ENCODE measurements at places on chromosomes 2 and 18. TPM values are rescaled to one million over a fixed set of nuclear protein-coding genes. Genes with fewer than 3 reads are reported as not detected.

The ANKRD30BL gene
- total RNA-seq = not detected

The ANKRD23 gene
- 0.72 TPM for total RNA-seq

The G6PC2 gene
- total RNA-seq = not detected

The UGT1A8 gene
- total RNA-seq = not detected

The NAT8 gene
- total RNA-seq = not detected

The CCDC85A gene
- total RNA-seq = 0.20 TPM

The TUBA3E gene
- 0.14 TPM for total RNA-seq

The ERCC3 gene
- total RNA-seq = 47.7 TPM

The UGT1A3 gene
- total RNA-seq = not detected

The SGPP2 gene
- 0.29 TPM for total RNA-seq

The ELOA2 gene
- total RNA-seq = not detected

The PCARE gene
- total RNA-seq = not detected

The CNDP1 gene
- total RNA-seq = not detected

The MC5R gene
- total RNA-seq = not detected

The GPR35 gene
- 0.97 TPM for total RNA-seq

The CCBE1 gene
- total RNA-seq = 10.4 TPM

The SFXN5 gene
- total RNA-seq = 14.7 TPM

The RAB6C gene
- total RNA-seq = not detected

The GKN1 gene
- 0.83 TPM for total RNA-seq

The MC2R gene
- not detected for total RNA-seq

The ABHD1 gene
- total RNA-seq = 1.2 TPM

The ORMDL1 gene
- 47.4 TPM for total RNA-seq

The ABCG8 gene
- total RNA-seq = not detected

The RAD51AP2 gene
- not detected for total RNA-seq

The RTP5 gene
- total RNA-seq = not detected

The SLC16A14 gene
- total RNA-seq = 1.0 TPM

The SERPINB10 gene
- not detected for total RNA-seq

The MOGAT1 gene
- total RNA-seq = not detected

The TSPYL6 gene
- total RNA-seq = not detected

The VSNL1 gene
- total RNA-seq = not detected

The MRPL19 gene
- total RNA-seq = 76.0 TPM

The LINC00305 gene
- total RNA-seq = not detected

The FSHR gene
- total RNA-seq = not detected

The ANKRD30B gene
- total RNA-seq = 0.02 TPM

The CDK5R2 gene
- 3.0 TPM for total RNA-seq

The CACNB4 gene
- 0.13 TPM for total RNA-seq

The PAX8 gene
- 0.80 TPM for total RNA-seq

The SKA1 gene
- 12.0 TPM for total RNA-seq

The CD8B gene
- total RNA-seq = not detected

The TNFAIP6 gene
- total RNA-seq = 1.7 TPM

The EGR4 gene
- 0.31 TPM for total RNA-seq

The STAT4 gene
- total RNA-seq = 3.9 TPM
